ENCODE measurements at places on chromosomes 2 and 18. TPM values are rescaled to one million over a fixed set of nuclear protein-coding genes. Genes with fewer than 3 reads are reported as not detected.

The SPP2 gene
- total RNA-seq = not detected

The GATA6 gene
- 7.7 TPM for total RNA-seq

The EVX2 gene
- total RNA-seq = not detected

The HOXD9 gene
- total RNA-seq = 1.7 TPM

The C2orf78 gene
- not detected for total RNA-seq

The GREB1 gene
- total RNA-seq = 0.29 TPM

The SCYGR4 gene
- not detected for total RNA-seq

The ST6GAL2 gene
- 0.44 TPM for total RNA-seq

The CARF gene
- total RNA-seq = 3.3 TPM

The ADNP2 gene
- total RNA-seq = 19.9 TPM

The ALS2 gene
- 43.4 TPM for total RNA-seq

The ABCG5 gene
- total RNA-seq = not detected

The GAL3ST2 gene
- total RNA-seq = 0.14 TPM

The DLX1 gene
- total RNA-seq = not detected

The BMP10 gene
- 0.44 TPM for total RNA-seq

The EFEMP1 gene
- 658 TPM for total RNA-seq

The IL1R1 gene
- total RNA-seq = 26.6 TPM

The MEP1B gene
- not detected for total RNA-seq

The SCN9A gene
- total RNA-seq = 60.1 TPM

The RIT2 gene
- not detected for total RNA-seq

The RNF144A gene
- total RNA-seq = 0.22 TPM

The IL36G gene
- not detected for total RNA-seq

The RALB gene
- total RNA-seq = 67.4 TPM

The SLC25A12 gene
- 10.5 TPM for total RNA-seq
